ENCODE measurements at places on chromosomes 5 and 9.

- no peak for DNase-seq
Measured at GRCh38 chr5:10537624-10538023, 26.2 kb upstream of the ANKRD33B start.

GRCh38 chr9:2919347-2919746 lies 75.5 kb upstream of the PUM3 start:
- DNase-seq = no peak

GRCh38 chr5:177390363-177391300 lies 6.4 kb downstream of the SLC34A1 start:
- DNase-seq = peak; percentile 88

DNA sequence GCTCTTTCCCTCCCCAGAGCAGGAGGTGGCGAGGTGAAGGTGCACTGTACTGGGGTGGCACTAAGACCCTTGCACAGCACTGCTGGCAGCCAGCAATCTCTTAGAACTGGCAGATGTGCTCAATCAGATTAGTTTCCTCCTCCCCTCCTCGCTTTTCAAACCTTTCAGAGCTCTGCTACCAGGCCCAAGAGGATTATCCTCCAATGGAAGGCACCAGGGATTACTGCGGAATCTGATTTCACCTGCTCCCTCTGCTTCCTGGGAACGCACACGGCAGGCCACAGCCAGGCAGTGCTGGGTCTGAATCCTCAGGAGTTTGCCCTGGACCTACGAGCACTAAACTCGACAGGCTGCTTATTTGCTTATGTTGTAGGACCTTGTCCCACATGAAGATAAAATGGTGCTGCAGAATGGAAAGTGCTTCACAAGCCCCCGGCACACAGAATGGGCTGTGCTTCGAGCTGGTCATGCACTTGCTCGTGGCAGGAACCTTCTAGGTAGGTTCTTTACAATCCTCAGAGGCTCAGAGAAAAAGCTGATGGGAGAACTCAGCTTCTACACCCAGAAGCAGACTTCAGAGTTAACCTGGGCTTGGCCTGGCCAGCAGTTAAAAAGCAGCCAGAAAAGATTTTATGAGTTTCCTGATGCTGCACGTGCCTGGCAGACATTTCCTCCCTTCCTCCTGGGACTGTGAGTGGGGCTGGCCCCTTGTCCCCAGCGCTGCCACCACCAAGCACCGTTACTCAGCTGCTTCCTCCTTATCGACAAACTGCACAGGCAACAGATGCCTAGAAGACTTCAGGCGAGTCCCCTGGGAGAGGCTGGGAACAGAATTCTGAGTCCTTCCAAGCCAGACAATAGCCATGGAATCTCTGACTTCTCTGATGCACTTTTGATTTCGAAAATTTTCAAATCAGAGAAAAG lies 33.1 kb downstream of the FABP6 start:
- DNase-seq = no peak

DNA sequence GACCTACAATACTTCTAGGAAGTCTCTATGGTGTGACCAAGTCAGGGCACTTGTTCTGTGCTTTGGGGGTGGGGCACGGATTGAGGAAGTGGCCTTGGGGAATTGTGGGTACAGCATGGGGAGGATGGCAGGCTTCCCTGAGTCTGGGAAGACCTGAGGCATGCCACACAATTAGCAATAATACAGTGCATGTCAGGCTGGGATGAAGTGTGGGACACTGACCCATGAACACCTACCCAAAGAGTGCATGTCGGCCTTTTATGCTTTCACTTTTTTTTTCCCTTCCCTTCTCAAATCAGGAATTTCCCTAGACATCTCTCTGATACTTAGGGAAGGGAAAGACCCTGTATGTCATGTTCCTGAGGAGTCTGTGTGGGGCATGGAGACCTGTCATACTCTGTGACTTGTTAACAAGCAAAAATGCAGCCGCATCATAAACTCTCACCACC lies 146.4 kb downstream of the PALM2AKAP2 start:
- no peak for DNase-seq

- DNase-seq = no peak
Measured at GRCh38 chr5:178423431-178423830, 166.8 kb downstream of the COL23A1 start.

DNA sequence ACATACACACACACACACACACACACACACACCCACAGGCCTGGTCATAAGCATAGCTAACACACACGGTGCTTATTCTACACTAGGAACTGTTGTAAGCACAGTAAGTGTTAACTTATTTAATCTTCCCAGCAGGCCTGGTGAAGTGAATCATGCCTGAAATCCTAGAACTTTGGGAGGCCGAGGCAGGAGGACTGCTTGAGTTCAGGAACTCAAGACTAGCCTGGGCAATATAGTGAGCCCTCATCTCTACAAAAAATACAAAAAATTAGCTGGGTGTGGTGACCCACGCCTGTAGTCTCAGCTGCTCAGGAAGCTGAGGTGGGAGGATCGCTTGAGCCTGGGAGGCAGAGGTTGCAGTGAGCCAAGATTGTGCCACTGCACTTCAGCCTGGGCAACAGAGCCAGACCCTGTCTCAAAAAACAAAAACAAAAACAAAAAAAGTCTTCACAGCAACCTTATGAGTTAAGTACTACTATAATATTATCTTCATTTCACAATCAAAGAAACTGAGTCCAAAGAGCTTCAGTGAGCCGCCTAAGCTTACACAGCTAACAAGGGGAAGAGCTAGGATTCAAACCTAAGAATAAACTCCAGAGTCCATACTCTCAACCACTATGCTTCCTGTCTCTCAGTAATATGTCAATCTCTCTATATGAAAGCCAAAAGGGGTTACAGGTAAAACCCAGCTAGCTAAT lies 2.3 kb downstream of the MEGF9 start:
- peak; percentile 40 for DNase-seq

- no peak for DNase-seq
Measured at GRCh38 chr5:80579050-80579449, 9.0 kb upstream of the ANKRD34B start.

DNA sequence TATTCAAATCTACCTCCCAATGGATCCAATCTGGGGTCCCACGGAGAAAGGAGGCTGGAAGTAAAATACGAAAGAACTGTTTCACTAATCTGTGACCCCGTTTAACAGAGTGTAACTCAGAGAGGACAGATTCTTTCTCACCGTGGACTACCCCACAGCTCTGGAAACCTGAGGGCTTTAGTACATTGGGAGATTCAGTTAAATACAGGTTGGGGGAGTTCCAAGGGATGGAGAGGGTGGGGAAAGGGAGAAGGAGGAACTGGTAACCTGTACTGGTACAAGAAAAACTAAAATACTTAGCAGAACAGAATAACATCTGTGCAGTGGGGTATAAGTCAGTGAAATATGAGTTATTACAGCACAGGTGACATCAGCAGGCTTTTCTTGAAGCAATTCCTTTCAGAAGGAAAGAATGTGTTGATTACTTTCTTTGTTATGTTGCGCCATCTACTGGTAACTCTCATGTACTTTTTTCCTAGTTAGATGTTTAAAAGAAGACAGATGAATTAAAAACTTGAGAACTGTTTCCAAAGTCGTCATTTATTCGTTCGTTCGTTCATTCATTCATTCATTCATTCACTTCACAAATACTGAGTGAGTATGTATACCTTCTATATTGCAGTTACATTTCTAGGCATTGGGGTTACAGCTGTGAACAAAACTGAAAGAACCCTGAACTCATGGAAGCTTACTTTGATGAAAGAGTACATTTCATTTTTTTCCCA lies 30.0 kb upstream of the STOM start:
- peak; percentile 82 for DNase-seq

DNA sequence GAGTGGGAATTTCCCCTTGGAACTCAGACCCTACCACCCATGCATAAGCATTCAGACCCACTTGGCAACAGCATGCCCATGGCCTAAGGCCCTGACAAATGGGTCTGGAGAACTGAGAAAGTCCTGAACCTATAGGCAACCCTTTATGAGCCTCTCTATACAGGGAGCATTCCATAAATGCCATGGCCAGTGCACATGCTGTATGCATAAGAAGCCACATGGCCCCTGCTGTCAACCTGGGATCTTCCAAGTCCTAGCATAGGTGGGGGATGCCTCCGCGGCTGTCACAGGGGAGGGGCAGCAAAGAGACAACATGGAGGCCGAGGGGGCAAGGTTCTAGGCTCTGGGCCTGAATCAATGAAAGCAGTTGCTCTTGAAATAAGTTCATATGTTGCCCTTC lies 8.2 kb upstream of the NIPAL4 start:
- DNase-seq = no peak

- DNase-seq = no peak
Measured at GRCh38 chr5:61275841-61276240, 56.2 kb upstream of the ZSWIM6 start.

DNA sequence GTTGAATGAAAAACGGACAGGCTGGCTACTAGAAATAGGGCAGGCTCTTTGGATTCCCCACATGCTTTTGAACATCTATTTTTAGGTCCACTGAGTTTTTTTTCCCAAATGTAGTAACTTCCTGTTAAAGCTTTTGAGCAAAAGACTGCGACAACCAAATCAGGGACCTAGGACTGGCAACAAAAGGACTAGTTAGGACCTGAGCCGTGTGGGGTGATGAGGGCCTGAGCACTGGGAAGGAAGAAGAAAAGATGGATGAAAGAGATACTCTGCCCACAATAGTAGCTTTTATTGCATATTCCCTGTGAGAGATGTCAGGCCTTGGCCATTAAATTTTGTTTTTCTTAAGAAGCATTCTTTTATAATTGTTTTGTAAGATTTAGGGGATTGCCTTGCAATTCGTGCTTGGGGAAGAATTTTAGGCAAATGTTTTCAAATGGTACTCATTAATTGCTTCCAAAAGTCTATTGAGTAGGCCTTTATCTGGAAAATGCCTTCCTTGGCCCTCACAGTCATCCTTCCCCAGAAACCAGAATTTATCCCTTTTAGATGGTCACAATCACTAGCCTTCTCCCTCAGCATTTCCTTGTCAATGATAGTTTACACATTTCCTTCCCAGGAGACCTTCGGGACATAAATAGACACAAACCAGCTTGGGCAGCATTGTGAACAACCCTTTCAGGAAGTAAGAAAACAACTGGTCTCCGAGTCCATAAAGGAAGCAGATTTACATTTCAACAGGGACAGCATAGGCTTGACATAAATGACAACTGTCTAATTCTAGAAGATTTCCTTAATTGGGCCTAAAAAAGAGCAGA lies 166.5 kb downstream of the RMI1 start:
- DNase-seq = no peak

DNA sequence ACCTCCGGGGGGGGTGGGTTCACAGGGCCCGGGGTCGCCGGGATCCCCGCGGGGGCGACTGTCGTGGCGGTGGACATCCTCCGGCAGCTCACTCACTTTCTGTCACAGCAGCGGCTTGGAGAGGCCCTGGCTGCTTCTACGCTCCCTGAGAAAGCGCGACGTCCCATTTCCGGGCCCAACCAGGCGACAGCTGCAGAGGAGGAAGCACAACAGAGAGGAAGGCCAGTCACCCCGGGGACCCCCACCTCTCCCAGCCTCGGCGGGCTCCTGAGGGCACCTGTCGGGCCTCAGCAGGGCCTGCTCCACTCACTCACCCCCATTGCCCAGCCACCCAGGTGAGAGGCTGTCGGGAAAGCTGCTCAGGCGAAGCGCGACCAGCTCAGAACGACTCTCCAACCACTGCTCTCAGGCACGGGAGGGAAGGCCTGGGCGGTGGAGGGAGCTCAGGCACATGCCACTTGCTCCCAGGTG lies 14.4 kb downstream of the BRD3 start:
- DNase-seq = no peak

GRCh38 chr5:137262818-137263217 lies 236.3 kb downstream of the SPOCK1 start:
- DNase-seq = no peak

DNA sequence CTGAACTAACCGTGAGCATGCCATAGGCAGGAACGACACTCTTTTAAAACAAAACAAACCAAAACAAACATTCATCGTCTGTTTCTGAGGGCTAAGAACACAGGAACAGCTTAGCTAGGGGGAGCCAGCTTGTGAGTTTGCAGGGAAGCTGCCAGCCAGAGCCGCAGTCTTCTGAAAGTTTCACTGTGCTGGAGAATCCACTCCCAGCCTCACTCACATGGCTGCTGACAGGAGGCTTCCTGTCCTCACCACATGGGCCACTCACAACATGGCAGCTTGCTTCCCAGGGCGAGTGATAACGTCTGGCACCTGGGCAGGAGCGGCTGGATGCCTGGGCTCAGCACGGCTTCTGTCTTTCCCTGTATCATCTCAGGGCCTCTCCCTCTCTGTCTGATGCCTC lies 275.2 kb downstream of the MSX2 start:
- no peak for DNase-seq

GRCh38 chr9:35070823-35071813 lies 1.3 kb downstream of the VCP start:
- DNase-seq = no peak
